ENCODE measurements at places on chromosomes 3 and 15.
A peak's percentile ranks its signal among the peaks of the same experiment; 100 is the strongest.

- no peak for DNase-seq
These were observed 3.1 kb upstream of the POLR2M start for GRCh38 chr15:57703387-57703786.

GRCh38 chr3:46750555-46751038 lies 32.9 kb upstream of the PRSS50 start:
- no peak for DNase-seq

DNA sequence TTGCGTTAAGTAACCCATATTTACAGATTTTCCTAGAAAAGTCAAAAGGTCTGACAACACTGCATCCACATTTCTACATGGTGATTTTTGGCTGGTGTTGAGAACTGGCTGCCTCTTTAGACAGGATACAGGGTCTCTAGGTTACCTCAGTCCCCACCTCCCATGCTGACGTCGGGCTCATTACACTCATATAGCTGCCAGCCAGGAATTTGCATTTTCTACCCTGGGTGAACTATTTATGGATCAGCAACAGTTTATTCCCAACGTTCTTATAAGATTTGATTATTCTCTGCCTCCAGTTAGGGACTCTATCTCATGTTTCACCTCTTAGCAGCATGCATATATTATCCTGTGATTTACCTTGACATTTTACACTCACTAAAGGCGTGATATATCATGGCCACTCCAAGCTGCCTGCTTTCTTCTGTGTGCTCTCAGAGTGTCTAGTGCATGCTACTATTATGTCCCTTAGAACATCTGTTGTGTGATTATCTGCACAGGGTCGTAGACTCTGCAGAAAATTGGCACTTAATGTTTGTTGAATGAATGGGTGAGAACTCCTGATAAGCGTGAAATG lies 49.0 kb downstream of the CLDN11 start:
- DNase-seq = no peak

- DNase-seq = no peak
These were observed 7.9 kb downstream of the MESP2 start for GRCh38 chr15:89783861-89784685.

DNA sequence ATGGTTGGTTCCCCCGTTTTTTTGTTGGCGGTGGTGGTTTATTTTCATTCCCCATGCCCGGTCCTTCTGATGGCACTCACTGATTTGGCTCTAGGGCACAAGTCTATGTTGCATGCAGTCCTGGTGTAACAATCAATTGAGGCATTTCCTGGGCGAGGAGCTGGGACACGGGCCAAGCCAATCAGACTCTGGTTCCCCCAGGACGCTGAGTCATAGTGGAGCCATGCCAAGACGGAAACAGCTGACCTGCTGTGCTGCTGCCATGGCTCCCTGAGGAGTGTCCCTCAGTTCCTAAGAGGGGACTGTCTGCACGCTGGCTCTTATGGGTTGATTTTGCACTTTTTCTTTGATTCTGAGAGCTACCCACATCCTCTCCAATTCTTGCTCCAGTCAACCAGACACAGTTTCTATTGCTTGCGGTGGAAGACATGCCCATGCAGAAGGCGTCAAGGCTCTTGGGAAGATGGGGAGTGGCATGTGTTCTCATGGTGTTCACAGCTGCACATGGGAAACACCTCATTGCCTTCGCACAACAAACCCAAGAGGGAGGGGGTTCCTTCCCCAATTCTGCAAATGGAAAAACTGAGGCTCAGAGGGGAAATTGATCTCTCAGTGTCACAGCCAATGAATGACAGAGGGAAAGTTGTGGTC lies 28.3 kb upstream of the ALDH1L1 start:
- DNase-seq = peak; percentile 94

GRCh38 chr15:100775581-100776185 lies 103.9 kb upstream of the ALDH1A3 start:
- no peak for DNase-seq

GRCh38 chr3:21054064-21054463 lies 696.9 kb downstream of the ZNF385D start:
- DNase-seq = no peak

GRCh38 chr3:170080605-170081004 lies 42.8 kb downstream of the GPR160 start:
- no peak for DNase-seq

DNA sequence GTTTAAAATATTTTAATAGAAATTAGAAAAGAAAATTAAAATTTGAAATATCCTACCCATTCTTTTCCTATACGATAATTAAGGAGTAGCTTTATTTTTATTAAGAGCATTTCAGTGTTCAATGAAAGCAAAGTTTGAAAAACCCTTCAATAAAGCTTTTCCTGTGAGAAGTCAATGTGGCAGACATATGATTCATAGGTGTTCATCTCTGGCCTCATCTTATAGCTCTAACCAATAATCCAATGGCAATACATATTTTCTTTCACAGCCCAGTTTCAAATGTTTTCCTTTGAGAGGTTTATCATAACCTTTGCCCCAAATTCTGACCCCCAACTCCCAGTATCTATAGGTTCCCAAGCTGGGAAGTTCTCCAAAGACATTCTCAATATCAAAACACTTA lies 8.3 kb downstream of the KPNA1 start:
- no peak for DNase-seq
